ENCODE measurements at places on chromosomes 5 and 9. TPM values are rescaled to one million over a fixed set of nuclear protein-coding genes. Genes with fewer than 3 reads are reported as not detected.

GRCh38 chr5:96904054-96904931, 28.0 kb downstream of the ERAP2 start:
- no peak for DNase-seq

- DNase-seq, result no peak
These were observed 19.9 kb downstream of the GPX3 start for GRCh38 chr5:151040211-151040747.

DNA sequence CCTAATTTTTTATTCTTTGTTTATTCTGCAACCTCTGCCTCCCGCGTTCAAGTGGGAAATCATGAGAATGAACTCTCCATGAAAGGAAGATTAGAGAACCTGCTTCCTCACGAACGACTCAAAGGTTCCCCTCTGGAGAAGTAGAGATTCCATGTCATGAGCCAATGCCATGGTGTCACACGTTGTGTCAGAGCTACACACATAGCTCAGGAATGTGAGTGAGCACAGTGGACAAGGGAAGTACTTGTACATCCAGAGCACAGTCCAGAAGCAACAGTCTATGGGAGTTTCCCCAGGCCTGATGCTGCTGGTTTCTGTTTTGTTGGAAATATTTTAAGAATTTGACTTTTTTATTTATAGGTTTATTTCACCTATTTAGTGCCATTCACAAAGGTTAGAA, 26.8 kb upstream of the PPP2CA start:
- DNase-seq, result no peak

GRCh38 chr9:86924206-86924605, 23.1 kb downstream of the GAS1 start:
- DNase-seq, result no peak

DNA sequence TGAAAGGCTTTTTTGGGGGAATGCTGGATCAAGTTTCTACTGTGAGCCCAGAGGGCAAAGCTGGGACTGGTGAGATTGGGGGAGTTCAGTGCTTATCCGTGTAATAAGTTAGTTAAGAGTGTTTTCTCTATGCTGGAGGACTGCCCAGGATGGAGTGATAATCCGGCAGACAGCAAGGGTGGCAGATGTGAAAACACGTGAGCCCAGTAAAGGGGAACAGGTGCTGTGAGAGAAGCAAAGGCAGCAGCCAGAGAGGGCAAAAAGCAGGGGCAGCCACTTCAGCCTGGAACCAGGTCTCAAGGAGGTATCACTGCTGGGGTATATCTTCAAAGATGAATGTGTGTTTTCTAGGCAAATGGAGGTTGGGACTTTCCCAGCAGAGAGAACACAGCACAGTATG, 53.9 kb downstream of the GALNT10 start:
- DNase-seq, result no peak

- DNase-seq, result no peak
These were observed 68.5 kb downstream of the OSTF1 start for GRCh38 chr9:75156858-75157257.

DNA sequence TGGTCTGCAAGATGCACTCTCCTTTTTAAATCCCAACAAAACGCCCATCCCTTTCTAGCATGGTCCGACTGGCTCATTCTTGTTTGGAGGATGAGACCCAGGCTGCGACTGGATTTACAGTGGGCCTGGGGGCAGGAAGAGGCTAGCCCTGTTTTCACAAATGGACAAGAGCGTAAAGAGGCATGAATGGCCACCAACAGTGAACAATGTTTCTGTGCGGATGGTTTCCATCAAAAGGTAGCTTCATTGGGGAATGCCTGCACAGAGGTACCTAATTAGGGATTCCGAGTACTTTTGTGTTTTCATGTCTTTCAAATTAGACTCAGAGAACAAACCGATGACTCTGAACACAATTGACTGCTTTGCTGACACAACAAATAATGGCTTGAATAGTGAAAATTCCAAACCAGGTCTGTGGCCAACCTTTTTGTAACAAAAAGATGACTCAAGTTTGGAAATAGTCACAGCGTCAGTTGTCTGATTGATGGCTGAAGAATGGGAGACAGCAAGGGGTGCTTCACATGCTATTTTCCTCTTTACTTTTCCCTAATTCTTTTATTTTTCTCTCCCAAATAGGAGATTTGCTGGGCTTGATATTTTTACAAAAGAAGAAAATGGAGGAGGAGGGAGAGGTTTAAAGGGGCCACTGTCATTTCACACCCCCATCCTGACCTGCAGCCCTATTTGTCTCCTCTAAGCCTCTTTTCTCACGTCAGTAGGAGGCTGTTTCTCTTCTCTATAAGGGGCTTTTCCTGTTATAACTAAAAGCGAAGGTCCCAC, 208.1 kb upstream of the S1PR3 start:
- no peak for DNase-seq

- no peak for DNase-seq
These were observed 40.0 kb upstream of the SMC5 start for GRCh38 chr9:70218767-70219166.

GRCh38 chr9:1267581-1267980, 217.4 kb downstream of the DMRT2 start:
- no peak for DNase-seq

DNA sequence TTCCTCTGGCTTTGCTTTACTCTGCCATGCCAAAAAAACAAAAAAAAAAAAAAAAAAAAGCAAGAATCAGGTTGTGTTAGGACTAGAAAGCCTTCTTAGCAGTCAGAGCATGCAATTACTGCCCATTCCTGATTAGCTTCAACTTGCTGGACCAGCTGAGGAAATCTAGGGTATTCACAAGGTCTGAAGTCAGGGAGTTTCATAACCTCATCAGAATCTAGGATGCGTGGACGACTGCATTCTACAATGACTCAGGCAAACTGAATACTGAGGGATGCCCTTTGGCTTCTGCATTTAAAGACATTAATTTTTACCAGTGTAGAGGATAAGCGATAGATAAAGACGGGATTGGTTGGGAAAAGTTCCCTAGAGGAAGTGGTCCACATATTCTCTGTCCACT, 39.2 kb upstream of the SHOC1 start:
- DNase-seq, result no peak

SLC6A3 gene
- 0.24 TPM for total RNA-seq

TOMM5 gene
- total RNA-seq, result 39.7 TPM

PPP2R2B gene
- not detected for total RNA-seq

KLF9 gene
- 12.7 TPM for total RNA-seq

PCDHA11 gene
- total RNA-seq, result not detected

PRLR gene
- total RNA-seq, result 0.39 TPM

DNM1 gene
- 1.3 TPM for total RNA-seq

Data from B cell (primary cell).